WTC11 (cell line): ENCODE measurements at places on chromosomes 7 and 10. TPM values are rescaled to one million over a fixed set of nuclear protein-coding genes. Genes with fewer than 3 reads are reported as not detected.

VAX1 gene
- total RNA-seq: 0.04 TPM in 1 of 3 replicates, not detected in the others

TMEM72 gene
- 0.11 TPM in 1 of 3 replicates, not detected in the others for total RNA-seq

GDF10 gene
- total RNA-seq: 0.09 to 0.24 TPM (median 0.18 TPM) in 3 replicates

PPP3CB gene
- 30.0 to 34.4 TPM (median 32.9 TPM) in 3 replicates for total RNA-seq

UPK3B gene
- 1.4 to 3.6 TPM (median 3.2 TPM) in 3 replicates for total RNA-seq

TTYH3 gene
- total RNA-seq: 178 to 190 TPM (median 181 TPM) in 3 replicates

LRGUK gene
- total RNA-seq: 1.9 to 3.0 TPM (median 2.7 TPM) in 3 replicates

DNA sequence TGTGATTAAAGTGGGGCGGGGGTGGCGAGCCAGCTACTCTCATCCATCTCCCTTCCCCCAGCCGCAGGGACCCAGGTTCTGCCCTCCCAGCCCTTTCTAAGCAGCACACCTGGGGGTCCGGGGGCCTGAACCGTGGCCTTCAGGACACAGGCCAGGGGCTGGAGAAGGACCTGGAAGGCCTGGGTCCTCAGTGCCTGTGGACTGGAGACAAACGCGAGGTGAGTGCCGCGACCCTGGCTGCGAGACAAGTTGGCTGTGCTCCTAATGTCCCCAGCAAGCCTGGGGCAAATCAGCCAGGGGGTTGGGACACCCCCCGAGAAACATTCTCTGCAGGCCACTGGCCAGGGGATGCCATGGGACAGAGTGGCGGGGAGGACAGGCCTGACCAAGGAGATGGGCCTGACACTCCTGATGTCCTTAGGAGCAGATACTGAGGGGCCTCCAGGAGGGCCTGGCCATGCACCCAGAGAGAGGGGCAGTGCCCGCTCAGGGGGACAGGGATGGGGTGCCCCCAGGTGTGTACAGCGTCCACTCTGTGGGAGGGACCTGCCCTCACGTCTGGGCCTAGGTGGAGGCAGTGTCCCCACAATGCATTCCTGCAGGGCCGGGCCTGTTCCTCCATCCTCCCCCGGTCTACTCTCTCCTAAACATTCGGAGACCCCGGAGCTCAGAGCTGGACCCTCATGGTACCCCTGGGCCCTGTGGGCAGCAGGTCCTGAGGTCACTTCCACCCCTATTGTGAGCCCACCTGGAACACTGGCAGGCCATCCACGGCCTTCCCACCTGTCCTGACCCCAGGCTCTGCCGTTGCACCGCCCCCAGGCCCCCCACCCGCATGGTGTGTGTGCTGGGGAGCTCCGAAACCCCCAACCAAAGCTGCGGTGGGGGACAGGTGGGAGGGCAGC, 13.1 kb downstream of the BRAT1 start:
- no peak overlapping the region for H3K27ac ChIP-seq
- H3K4me3 ChIP-seq: no peak overlapping the region
- DNase-seq: no peak
- H3K4me1 ChIP-seq: no peaks in the 10 kb centered on the region
- H3K36me3 ChIP-seq: peaks cover 27% of the 10 kb centered on the region

DNA sequence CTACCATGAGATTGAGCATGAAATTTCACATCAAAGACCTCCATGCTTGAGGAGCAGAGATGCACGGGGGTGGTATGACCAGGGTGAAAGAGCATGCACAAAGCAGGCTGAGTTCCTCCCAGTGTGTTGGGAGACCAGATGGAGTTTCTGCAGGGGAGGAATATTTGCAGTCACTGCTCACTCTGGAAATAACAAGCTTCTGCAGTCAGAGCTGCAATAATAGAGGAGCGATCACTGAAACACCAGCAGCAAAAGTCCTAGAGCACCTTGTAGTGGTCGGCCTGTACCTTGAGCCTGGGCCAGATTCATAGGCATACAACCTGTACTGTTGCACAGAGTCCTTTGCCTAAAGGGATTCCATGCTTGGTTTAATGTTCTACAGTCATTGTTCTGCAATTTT, 184.5 kb upstream of the SP8 start:
- H3K4me1 ChIP-seq: peaks cover 11% of the 10 kb centered on the region
- no peaks in the 10 kb centered on the region for H3K36me3 ChIP-seq
- H3K27ac ChIP-seq: no peak overlapping the region
- DNase-seq: no peak
- no peaks in the 10 kb centered on the region for H3K27me3 ChIP-seq

DNA sequence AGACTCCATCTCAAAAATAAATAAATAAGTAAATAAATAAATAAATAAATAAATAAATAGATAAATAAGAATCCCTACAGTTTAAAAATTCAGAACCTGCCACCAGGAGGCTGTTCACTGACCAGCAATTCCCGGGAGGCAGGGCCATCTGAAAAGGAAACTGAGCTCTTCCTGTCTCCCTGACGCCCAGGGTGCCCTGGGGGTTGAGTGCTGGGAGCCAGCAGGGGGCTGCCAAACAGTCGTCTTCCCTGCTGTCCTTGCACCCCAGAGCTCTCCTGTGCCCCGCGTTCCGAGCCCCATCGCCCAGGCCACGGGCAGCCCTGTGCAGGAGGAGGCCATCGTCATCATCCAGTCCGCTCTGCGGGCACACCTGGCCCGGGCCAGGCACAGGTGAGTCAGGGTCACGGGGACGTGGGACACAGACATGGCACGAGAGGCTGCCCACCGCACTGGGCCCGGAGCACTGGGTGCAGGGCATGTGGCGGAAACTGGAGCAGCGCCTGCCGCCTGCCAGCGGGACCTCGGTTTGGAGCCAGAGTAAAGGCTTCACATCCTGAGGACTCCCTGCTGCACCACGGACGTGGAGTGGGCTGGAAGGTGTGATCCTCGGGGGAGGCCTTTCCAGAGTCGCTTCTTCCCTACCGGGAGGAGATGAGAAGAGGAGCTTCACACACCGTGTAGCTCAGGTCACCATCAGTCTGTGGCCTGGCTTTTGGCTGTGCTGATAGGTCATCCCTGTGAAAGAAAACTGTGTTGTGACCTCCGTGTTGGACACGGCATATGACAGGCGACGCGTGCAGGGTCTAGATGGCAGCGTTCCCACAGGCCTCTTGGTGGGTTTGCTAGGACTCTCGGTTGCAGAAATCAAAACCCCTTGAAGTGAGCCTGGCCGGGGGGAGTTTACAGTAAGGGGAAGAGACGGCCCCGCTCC, 25.9 kb upstream of the TTYH3 start:
- H3K27me3 ChIP-seq: no peaks in the 10 kb centered on the region
- H3K36me3 ChIP-seq: no peaks in the 10 kb centered on the region
- no peak for DNase-seq
- peaks cover 6% of the 10 kb centered on the region for H3K4me1 ChIP-seq

DNA sequence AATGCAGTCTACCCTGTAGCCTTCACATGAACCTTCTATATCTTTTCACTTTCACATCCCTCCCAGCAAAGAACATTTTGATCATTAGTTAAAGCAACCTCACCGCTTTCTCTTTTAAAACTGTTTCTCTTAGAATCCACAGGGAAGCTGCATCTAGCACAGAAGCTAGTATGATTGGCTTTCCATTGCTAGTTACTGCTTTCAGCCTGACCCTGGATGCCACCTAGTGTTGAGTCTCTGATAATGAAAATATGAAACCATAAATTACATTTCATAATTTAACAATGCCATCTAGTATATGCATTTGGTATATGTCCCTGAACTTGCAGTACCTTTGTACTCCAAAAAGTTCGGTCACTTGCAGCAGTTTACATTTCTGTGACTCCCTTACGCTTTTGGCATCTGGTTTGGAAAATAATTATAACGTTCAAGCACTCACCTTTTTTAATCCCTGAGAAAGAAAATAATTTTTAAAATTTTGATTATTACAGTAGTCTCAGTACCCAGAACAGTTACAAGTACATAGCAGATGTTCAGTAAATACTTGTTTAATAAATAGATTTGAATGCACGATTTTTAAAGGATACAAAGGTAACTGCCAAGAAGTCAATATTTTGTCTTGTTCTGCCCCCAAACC, 22.7 kb downstream of the CISD1 start:
- no peak overlapping the region for H3K4me3 ChIP-seq
- no peak overlapping the region for H3K27ac ChIP-seq
- DNase-seq: no peak

- DNase-seq: no peak
- H3K27me3 ChIP-seq: no peaks in the 10 kb centered on the region
- H3K4me1 ChIP-seq: no peaks in the 10 kb centered on the region
Measured at GRCh38 chr7:33087858-33088257, 21.3 kb downstream of the RP9 start.

GRCh38 chr7:139431010-139431409, 52.5 kb downstream of the KLRG2 start:
- no peaks in the 10 kb centered on the region for H3K36me3 ChIP-seq
- peaks cover 13% of the 10 kb centered on the region for H3K4me1 ChIP-seq
- no peaks in the 10 kb centered on the region for H3K27me3 ChIP-seq
- no peak overlapping the region for H3K27ac ChIP-seq
- no peak overlapping the region for H3K4me3 ChIP-seq

DNA sequence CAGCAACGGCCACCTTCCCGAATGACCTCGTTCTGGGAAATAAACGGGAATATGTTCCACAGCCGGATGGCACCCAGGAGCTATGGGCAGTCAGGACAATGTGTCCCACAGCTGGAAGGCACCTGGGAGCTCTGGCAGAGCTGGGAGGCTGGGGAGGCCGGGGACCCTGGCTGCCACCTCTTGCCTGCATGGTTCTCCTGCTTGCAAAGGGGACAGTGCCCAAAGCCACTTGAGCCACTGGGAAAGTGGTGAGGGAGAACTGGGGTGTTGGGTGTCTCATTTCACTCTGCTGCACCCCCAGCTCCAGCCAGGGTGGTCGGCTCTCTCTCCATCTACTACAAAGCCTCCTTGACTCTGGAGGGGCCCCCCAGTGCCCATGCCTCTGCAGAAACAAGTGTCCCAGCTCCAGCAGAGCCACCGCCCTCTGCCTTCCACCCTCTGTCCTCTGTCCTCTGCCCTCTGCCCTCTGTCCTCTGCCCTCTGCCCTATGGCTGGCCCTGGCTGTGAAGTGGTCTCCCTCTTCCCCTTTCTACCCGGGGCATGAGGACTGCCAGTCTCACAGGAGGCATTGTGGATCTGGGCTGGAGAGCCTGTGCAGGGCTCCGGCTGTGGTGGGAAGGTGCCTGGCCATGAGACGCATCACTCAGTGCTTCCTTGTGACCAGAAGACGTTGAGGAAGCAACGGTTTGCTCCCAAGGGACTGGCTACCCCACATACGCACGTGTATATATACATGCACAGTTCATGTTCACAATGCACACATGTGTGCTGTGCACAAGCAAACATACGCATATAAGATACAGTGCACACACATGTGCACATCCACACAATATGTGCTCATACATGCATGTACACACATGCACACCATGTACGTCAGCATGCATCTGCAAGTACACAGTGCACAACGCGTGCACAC, 21.5 kb upstream of the INPP5A start:
- H3K4me3 ChIP-seq: peak overlapping the region; percentile 35; the same call in 1 of the 2 replicates
- H3K36me3 ChIP-seq: no peaks in the 10 kb centered on the region
- H3K27ac ChIP-seq: 0 out of 2 replicates have a peak overlapping the region, but pooled peaks have one; percentile 23
- H3K27me3 ChIP-seq: peaks cover 16% of the 10 kb centered on the region
- DNase-seq: no peak

- H3K36me3 ChIP-seq: no peaks in the 10 kb centered on the region
- H3K4me3 ChIP-seq: no peak overlapping the region
- DNase-seq: no peak
- peaks cover 3% of the 10 kb centered on the region; the same call in 1 of the 2 replicates for H3K4me1 ChIP-seq
- no peak overlapping the region for H3K27ac ChIP-seq
- peaks cover 56% of the 10 kb centered on the region for H3K27me3 ChIP-seq
Measured at GRCh38 chr7:128108129-128108528, 76.9 kb upstream of the LRRC4 start.

GRCh38 chr10:44857363-44858016, 53.6 kb upstream of the TMEM72 start:
- peaks cover 38% of the 10 kb centered on the region for H3K27me3 ChIP-seq
- peaks cover 38% of the 10 kb centered on the region for H3K4me1 ChIP-seq
- no peak overlapping the region for H3K4me3 ChIP-seq
- peak; percentile 92 for DNase-seq
- H3K36me3 ChIP-seq: no peaks in the 10 kb centered on the region

DNA sequence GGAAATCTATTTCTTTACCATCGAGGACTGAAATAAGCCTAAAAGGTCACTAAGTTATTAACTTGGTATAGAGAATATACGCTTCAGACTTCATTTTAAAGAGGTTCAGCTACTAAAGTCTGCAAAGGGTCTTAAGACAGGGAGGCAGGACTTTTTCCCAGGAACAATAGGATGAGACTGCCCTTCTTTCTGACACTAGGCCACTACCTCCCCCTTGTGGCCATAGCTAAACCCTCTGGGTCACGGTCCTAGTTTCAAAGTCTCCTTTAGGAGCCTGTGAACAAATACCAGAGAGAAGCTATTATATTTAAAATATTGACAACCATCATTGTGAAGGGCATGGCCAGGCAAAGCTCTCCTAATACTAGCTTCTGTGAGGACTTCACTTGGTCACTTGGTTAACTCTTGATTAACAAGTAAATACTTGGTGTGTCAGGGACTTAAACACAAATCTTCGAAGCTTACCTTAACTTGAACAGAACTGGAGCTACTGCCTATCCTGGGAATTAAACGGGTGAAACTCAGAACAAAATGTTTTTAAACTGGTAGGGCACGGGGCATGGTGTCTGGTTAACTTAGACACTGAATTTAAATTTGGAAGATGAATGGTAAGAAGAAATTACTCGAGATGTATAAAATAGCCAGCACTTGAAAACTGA, 75.6 kb downstream of the CCDC6 start:
- no peak overlapping the region for H3K4me3 ChIP-seq
- DNase-seq: peak; percentile 70
- H3K4me1 ChIP-seq: peaks cover 24% of the 10 kb centered on the region
- H3K27me3 ChIP-seq: no peaks in the 10 kb centered on the region
- peak overlapping the region; percentile 22; the same call in 1 of the 2 replicates for H3K27ac ChIP-seq
- peaks cover 13% of the 10 kb centered on the region for H3K36me3 ChIP-seq

DNA sequence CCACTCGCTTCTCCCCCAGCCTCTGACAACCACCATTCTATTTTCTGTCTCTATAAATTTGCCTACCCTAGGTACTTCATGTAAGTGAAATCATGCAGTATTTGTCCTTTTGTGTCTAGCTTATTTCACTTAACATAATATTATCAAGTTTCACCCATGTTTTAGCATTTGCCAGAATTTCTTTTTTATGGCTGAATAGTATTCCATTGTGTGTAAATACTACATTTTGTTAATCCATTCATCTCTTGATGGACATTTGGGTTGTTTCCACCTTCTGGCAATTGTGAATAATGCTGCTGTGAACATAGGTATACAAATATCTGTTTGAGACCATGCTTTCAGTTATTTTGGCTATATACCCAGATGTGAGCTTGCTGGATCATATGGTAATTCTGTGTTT, 57.4 kb upstream of the TRIM8 start:
- H3K27ac ChIP-seq: no peak overlapping the region
- no peak for DNase-seq
- peaks cover 9% of the 10 kb centered on the region for H3K4me1 ChIP-seq
- no peaks in the 10 kb centered on the region; the same call in 1 of the 2 replicates for H3K27me3 ChIP-seq
- no peaks in the 10 kb centered on the region for H3K36me3 ChIP-seq

DNA sequence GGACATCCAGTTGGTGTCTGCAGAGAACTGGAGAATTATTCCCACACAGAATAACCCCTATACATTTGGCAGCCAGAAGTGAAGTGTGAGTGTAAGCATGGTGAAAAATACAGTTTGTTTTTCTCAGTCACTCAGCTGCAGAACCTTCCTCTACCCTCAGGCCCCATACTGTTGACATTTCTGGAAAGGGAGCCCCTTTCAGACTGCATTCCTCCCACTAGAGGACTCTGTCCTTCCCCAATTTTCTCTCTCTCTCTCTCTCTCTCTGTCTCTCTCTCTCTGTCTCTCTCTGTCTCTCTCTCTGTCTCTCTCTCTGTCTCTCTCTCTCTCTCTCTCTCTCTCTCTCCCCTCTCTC, 86.8 kb upstream of the STEAP1B start:
- peaks cover 58% of the 10 kb centered on the region for H3K4me1 ChIP-seq
- H3K4me3 ChIP-seq: no peak overlapping the region
- peak overlapping the region; percentile 33; the same call in 1 of the 2 replicates for H3K27ac ChIP-seq
- H3K36me3 ChIP-seq: no peaks in the 10 kb centered on the region

- H3K36me3 ChIP-seq: peaks cover 6% of the 10 kb centered on the region; the same call in 1 of the 2 replicates
- no peaks in the 10 kb centered on the region for H3K27me3 ChIP-seq
- no peak overlapping the region for H3K27ac ChIP-seq
- H3K4me3 ChIP-seq: no peak overlapping the region
Measured at GRCh38 chr7:37092548-37092947, 356.1 kb downstream of the ELMO1 start.
